ENCODE measurements at places on chromosomes 5 and 9.

GRCh38 chr5:65329266-65329665 is 152.5 kb downstream of the ADAMTS6 start:
- no peak for DNase-seq

DNA sequence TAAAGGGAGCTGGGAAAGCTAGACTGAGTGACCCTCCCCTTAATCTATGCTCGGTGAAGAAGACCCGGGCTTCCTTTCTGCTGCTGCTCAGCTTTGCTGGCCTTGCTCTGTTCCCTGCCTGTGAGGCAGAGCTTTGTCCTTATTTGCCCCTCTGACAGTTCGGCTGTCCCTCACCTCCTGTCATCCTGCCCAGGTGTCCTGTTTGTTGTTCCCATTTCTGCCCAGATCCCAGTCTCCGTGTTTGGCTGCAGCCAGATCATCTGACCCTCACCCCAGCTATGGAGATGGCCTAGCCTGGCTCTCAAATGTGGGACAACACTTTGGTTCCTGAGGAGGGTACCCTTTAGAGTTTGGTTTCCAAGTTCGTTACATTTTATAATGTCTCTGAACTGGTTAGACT is 20.2 kb downstream of the OTULIN start:
- DNase-seq = no peak

GRCh38 chr5:10832987-10833386 is 72.0 kb upstream of the DAP start:
- no peak for DNase-seq

DNA sequence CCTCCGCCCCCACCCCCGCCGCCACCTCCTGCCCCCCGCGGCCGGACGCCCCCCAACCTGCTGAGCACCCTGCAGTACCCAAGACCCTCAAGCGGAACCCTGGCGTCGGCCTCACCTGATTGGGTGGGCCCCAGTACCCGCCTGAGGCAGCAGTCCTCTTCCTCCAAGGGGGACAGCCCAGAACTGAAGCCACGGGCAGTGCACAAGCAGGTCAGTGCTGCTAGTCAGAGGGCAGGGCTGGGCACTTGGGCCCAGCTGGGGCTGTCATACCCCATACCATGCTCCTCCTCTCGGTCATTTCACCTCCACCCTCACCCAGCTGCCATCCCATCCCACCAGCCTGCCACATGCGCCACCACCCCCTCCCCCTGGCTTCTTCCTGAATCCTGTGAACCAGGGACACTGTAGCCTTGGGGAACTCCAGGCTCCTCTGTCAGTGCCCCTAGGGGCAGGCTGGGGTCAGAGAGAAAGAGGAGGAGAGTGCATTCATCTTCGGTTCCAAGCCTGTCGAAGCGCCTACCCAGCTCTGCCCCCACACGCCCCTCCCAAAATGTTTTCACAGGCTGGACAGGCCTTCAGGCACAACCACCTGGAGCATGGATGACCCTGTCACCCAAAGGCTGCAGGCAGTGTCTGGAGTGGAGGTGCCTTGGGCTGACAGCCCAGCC is 122.0 kb downstream of the DAB2IP start:
- DNase-seq = no peak

DNA sequence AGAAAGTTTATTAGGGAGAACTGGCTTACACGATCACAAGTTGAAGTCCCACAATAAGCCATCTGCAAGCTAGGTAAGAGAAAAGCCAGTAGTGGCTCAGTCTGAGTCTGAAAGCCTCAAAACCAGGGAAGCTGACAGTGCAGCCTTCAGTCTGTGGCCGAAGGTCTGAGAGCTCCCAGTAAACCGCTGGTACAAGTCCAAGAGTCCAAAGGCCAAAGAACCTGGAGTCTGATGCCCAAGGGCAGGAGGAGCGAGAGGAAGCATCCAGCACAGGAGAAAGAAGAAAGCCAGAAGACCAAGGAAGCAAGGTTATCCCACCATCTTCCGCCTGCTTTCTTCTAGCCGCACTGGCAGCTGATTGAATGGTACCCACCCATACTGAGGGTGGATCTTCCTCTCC is 97.3 kb upstream of the FBN2 start:
- DNase-seq = no peak

GRCh38 chr5:14825977-14826376 is 45.6 kb downstream of the ANKH start:
- DNase-seq = no peak

DNA sequence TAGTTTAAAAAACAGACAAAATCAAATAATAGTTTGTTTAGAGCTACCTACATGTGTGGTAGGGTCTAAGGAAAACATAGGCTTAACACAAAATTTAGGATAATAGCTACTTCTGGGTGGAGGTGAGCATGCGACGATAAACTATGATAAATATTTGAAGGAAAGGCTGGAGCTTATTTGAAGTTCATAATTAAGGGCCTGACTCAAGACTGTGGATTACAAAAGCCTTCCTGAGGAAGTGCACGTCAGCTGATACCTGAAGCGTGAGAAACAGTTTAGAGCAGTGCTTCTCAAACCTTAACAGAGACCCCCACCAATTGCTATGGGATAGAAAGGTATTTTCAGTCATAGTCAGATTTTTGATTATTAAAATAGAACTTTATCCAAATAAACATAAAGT is 20.4 kb upstream of the UBLCP1 start:
- no peak for DNase-seq

DNA sequence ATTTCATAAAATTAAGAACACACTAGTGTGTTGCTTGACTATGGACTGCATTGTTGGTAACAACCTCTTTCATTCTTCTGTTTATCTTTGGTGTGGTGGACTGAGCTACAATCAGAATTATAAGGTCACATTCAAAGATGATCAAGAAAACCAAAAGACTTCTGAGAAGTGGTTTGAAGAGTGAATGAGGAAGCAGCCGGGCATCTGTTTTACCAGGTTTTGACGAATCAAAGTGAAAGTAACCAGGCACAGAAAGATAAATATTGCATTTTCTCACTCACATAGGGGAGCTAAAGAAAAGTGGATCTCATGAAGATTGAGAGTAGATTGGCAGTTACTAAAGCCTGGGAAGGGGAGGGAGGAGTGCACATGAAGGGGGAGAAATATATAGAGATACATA is 589.1 kb downstream of the ZNF608 start:
- no peak for DNase-seq

- no peak for DNase-seq
These were observed 59.4 kb upstream of the DNAH5 start for GRCh38 chr5:14003936-14004335.

- DNase-seq = no peak
These were observed 547.0 kb downstream of the PDE4D start for GRCh38 chr5:59346514-59346913.

DNA sequence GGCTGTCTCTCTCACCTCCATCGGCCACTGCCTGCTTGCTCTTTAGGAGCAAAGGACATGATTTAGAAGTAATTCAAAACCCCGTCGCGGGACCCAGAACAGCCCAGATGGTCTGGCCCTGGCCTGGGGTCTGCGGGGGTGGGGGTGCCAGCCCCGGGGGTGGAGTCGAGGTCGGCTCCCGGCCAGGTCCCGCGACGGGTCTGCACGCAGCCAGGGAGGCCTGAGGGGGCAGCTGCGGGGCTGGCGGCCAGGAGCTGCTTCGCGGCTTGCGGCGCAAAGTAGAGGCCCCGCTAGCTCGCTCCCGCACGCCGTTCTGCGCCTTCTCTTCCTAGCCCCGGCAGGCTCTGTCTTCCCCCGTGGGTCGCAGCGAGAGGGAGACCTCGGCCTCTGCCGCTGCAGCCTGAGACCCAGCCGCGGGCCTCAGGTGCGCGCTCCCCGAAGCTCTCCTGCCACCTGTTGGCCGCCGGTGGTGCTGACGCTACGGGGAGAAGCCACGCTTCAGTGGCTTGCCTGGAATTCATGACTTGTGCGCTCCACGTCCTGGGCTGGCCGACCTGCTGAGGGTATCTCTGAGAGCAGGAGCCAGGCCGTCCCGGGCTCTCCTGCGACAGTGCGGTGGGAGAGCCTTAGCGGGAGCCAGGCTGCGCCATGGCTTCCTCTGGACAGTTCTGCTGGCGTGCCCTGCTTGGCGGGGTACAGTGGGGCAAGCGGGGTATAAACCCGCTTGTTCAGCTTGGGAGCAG is 157.2 kb upstream of the PITX1 start:
- DNase-seq = peak; percentile 54

DNA sequence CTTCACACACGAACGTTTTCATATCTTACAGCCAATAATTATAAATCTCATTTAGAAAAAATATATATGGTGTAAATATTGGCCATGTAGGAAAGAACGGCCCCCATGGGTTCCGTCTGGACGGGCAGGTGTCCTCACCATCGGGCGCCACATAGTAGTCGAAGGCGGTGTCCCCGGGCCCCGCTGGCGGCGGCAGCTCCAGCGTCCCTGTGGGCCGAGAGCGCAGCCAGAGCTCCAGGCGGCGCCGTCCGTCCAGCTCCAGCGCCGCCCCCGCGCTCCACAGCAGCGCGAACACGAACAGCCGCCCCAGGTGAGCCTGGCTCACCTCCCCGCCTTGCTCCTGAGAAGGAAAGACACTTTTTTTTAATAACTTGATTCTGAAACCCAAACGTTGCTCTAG is 134.6 kb downstream of the DNAH5 start:
- DNase-seq = no peak

DNA sequence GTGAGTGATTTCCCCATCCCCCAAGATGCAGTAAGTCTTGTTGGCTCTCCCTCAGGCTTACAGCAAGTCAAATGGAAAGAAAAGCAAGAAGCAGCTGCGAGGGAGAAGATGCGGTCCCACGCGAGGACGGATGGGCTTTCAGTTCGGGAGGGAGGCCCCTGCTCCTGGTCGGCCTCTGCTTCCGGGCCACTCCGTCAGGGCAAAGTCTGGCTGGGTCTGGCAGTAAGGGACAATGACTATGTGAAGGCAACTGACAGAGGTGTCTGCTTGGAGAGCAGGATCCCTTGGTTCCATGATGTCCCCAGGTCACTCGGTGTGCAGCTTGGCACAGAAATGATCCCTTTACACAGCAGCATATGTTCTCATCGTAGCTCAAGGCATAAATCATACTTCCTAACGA is 146.7 kb downstream of the HSPA4 start:
- no peak for DNase-seq

GRCh38 chr5:145244251-145244650 is 590.9 kb downstream of the PRELID2 start:
- no peak for DNase-seq

DNA sequence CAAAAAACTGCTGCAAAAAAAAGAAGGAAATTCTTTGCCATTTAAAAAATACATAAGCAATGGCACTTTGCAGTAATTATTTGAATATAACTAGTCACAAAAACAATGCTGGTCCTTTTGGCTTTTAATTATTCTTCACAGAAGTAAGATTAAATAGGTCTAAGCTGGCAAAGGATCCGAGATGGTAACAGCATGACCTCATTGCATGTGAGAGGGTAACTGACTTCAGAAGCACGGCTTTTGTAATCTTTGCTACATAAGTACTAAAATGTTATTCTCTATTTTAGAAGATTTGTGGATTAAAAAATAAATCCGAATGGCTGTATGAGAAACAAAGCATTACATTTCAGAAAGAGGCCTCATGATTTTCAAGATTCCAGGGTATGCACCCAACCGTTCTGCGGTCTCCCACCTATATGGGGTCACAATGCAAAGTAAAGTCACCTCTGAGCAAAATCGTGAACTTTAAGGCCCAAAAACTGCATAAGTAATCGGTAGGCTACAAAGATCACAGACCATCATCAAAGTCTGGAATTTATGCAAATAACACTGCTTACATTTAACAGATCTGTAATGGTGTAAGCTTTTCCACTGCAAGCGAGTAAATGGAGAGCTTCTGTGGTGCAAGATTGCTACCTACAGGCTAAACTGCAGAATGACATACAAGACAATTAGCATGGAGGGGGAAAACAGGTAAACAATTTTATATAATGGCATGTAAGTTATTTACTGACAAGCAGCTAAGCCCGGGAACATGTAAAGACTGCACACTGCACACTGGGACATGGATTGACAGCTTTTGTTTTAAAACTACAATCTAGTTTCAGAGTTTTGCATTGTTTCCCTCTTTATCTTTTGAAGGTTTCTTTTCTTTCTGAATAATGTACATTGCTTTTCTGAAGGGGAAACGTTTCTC is 231.6 kb downstream of the SLF1 start:
- peak; percentile 23 for DNase-seq

GRCh38 chr5:2579126-2579525 is 172.4 kb downstream of the IRX2 start:
- no peak for DNase-seq

- DNase-seq = no peak
These were observed 135.6 kb downstream of the TMC1 start for GRCh38 chr9:72657023-72657422.

GRCh38 chr5:137142764-137143605 is 356.1 kb downstream of the SPOCK1 start:
- DNase-seq = peak; percentile 78

DNA sequence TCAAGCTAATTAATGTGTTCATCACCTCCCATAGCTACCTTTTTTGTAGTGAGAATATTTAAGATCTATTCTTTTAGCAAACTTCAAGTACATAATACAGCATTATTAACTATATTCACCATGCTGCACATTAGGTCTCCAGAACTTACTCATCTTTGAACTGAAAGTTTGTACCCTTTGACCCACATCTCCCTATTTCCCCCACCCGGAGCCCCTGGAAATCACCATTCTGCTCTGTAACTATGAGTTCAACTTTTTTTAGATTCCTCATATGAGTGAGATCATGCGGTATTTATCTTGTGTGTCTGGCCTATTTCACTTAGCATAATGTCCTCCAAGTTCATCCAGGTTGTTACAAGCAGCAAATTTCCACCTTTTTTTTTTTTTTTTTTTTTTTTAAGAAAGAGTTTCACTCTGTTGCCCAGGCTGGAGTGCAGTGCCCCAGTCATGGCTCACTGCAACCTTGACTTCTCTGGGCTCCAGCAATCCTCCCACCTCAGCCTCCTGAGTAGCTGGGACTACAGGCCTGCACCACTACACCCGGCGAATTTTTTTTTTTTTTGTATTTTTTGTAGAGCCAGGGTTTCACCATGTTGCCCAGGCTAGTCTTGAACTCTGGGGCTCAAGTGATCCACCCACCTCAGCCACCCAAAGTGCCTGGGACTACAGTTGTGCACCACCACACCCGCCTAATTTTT is 100.4 kb upstream of the SAP30L start:
- no peak for DNase-seq

- no peak for DNase-seq
These were observed 331.5 kb downstream of the ARHGEF28 start for GRCh38 chr5:73957397-73958001.

DNA sequence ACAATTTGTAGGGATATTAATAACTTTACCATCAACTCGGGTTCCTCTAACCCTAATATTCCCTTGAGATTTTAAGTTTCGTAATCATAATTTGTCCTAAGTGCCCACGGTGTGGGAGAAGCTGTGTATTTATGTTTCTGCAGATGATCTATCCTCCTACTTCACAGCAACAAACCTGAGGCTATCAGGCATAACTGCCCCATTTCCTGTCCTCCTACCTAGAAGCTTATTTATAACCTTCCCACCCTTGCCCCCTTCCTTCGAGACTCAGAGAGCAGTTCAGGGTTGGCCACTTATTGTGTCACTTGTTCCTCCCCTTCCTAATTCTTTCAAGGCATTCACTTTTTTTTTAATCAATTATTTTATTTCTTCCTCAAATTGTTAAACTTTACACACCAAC is 29.6 kb upstream of the LCP2 start:
- DNase-seq = no peak

- no peak for DNase-seq
These were observed 65.0 kb downstream of the CEMIP2 start for GRCh38 chr9:71703172-71703872.

GRCh38 chr9:73667749-73668148 is 516.1 kb downstream of the ANXA1 start:
- no peak for DNase-seq
